RKO (cell line): ENCODE measurements at places on chromosomes 16 and 17.

DNA sequence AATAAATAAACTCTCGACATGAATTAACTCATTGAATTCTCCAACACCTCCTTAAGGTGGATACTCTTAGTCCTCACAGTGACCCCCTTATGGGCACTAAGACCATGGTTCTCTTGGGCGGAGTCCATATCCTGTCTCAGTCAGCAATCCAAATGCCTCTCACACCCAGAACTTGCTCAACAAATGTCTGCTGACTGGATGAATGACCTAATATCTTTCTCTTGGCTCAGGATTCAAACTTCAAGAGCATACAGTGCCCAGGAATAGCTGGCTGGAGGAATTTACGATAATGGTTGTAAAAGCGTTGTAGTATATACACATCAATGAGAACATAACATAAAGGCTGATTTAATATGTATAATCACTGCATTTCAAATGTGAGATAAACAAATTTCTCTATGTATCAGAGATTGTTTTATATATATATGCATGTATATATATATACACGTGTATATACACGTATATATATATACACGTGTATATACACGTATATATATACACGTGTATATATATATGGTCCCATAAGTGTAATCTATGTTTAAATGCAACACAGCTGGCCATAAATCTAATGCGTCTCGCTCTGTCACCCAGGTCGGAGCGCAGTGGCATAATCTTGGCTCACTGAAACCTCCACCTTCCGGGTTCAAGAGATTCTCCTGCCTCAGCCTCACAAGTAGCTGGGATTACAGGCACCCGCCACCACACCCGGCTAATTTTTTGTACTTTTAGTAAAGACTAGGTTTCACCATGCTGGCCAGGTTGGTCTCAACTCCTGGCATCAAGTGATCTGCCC is 6.5 kb upstream of the UBB start:
- DNase-seq = no peak

DNA sequence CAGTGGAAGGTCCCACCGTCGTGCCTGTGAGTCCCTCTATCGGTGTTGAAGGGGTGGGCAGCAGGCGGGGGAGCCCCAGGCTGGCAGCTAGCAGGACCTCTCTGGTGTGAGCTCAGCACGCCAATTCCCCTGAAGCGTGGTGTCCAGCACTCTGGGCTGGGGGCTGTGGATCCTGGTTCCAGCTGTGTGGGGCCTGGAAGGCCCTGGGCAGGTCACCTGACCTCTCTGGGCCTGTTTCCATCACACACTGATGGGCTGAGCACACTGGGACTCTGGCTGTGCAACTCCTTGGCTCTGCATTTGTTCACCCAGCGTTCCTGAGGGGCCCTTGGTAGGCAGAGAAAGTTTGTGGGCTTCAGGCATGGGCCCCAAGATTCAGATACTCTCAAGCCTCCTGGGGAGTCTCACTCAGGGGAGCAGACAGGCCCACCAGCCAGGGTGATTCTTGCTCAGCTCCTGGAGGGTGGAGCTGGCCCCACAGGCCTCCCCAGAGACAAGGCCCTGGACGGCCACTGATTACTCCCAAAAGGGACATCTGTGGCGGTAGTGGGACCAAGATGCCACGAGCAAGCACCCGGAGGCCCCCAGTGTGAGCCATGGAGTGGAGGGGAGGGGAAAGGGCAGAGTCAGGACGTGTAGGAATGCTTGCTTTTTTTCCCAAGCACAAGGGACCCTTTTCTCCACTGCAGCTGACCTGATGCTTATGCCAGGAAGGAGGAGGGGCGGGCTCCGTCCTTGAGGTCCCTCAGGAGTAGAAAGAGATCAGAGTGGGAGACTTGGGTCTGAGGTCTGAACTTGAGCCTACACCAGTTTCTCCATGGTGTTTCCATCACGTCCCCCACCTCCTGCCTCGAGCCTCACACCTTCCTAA is 8.5 kb downstream of the SCGB1C2 start:
- no peak for DNase-seq

- no peak for DNase-seq
These were observed 42.7 kb downstream of the NT5M start for GRCh38 chr17:17345686-17346427.

GRCh38 chr17:72614871-72615626 is 477.4 kb downstream of the SLC39A11 start:
- DNase-seq = no peak

- peak; percentile 56 for DNase-seq
These were observed 3.3 kb downstream of the PMP22 start for GRCh38 chr17:15261802-15262290.

DNA sequence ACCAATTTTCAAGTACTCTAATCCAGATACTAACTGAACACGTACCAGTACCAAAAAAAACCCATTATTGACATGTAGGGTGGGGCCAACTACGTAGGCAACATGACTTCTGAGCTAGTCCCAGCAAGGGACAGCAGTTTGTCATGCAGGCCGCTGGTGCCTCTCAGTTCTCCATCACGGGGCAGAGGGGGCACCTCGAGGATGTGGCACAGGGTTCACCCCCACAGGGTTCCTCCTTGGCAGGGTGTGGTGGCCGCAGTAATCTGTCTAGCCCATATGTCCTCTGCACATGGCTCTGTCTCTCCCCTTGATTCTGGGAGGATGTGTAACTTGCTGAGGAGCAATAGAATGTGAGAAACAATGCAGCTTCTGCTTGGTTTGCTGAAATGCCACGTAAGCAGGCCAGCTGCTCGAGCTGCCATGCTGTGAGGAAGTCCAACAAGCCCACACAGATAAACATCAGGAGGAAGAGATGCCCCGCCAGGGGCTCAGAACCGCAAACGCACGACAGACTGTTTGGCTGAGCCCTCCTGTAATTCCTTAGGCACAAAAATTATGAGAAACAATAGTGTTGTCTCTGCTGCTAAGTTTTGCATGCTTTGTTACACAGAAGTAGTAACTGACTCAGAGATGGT is 62.4 kb downstream of the NT5M start:
- DNase-seq = no peak

GRCh38 chr17:80779961-80780380 is 211.7 kb upstream of the CHMP6 start:
- DNase-seq = no peak

- DNase-seq = no peak
These were observed at the start of gene CPSF4L for GRCh38 chr17:73261617-73261951. Gene CPSF4L (minus strand): TSS chr17:73261880. CDS start chr17:73261818, 62 bp downstream.

GRCh38 chr16:84795329-84796053 is 24.3 kb upstream of the CRISPLD2 start:
- DNase-seq = no peak

- peak; percentile 46 for DNase-seq
These were observed 29.4 kb downstream of the COG7 start for GRCh38 chr16:23423496-23424049.
